ENCODE measurements at places on chromosomes 3 and 15. TPM values are rescaled to one million over a fixed set of nuclear protein-coding genes. Genes with fewer than 3 reads are reported as not detected.

- no peak overlapping the region for H3K4me3 ChIP-seq
- H3K27ac ChIP-seq, result no peak overlapping the region
- H3K27me3 ChIP-seq, result peaks cover 11% of the 10 kb centered on the region
Observed at GRCh38 chr15:96732704-96733103, 402.2 kb downstream of the NR2F2 start.

DNA sequence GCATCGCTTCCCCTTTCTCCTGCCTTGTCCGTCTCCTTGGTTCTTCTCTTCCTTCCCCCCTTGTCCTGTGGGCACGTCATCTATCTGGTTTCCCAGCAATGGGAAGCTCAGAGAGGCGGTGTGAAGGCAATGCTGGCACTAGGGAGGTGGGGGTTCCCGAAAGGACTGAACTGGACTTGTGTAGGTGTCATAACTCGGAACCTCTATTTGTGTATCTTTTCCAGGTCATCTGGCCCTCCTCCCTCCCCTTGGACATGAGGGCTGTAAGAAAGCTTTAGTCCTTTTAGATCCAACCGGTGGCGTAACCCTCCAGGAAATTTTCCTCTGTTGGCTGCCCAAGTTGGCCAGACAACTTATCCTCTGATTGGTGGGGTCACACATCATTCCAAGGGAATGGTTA, 231.5 kb upstream of the TLE3 start:
- no peak for DNase-seq
- H3K4me3 ChIP-seq, result no peak overlapping the region
- H3K36me3 ChIP-seq, result peaks cover 1% of the 10 kb centered on the region
- H3K27ac ChIP-seq, result no peak overlapping the region
- H3K4me1 ChIP-seq, result peaks cover 8% of the 10 kb centered on the region
- H3K27me3 ChIP-seq, result peaks cover 19% of the 10 kb centered on the region

DNA sequence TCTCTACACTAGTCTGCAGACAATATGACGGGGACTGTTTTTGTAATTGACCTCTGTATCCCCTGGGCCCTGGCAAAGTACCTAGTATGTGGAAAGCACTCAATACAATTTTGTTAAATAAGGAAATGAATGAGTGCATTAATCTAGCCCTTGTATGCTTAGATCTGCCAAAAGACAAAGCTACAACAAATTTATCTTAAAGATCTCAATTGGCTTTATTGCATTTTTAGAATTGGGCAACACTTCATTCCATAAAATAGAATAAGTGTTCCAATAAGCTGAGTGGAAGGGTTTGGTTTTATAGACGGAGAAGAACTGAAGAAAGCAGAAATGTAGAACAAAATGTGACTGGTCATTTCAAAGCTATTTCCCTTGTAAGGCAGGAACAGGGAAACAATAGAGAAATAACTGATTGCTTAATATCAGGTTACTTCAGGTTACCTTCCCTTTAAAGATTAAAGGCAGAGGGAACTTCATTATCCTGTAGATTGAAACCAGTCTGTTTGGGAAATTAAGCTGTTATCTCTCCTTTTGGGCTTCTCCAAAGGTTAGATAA, 108.3 kb upstream of the MME start:
- no peaks in the 10 kb centered on the region for H3K36me3 ChIP-seq
- H3K27ac ChIP-seq, result no peak overlapping the region
- no peaks in the 10 kb centered on the region for H3K27me3 ChIP-seq
- peaks cover 3% of the 10 kb centered on the region for H3K4me1 ChIP-seq
- no peak for DNase-seq

DNA sequence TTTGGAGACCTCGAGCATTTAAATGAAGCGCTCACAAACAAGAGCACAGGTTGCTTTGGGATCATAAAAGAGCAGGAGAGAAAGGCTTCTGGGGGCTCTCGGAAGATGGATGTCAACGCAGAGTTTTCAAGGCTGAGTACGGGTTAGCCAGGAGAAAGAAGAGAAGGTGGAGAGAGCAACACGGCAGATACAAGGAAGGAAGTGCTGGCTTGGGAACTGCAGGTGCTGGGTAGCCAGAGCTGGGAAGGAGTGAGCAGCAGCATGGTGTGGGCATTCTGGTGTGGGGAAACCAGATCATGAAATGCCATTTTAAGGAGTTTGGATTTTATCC, 580 bp upstream of the RUBCN start:
- no peaks in the 10 kb centered on the region for H3K27me3 ChIP-seq
- peaks cover 11% of the 10 kb centered on the region for H3K4me1 ChIP-seq
- H3K4me3 ChIP-seq, result peak overlapping the region; percentile 87
- no peaks in the 10 kb centered on the region for H3K36me3 ChIP-seq
- DNase-seq, result no peak
- peak overlapping the region; percentile 94 for H3K27ac ChIP-seq

- no peaks in the 10 kb centered on the region for H3K4me1 ChIP-seq
- H3K36me3 ChIP-seq, result no peaks in the 10 kb centered on the region
- no peak overlapping the region for H3K4me3 ChIP-seq
- H3K27me3 ChIP-seq, result no peaks in the 10 kb centered on the region
- no peak for DNase-seq
- H3K27ac ChIP-seq, result no peak overlapping the region
Observed at GRCh38 chr3:105233010-105233409, 133.7 kb upstream of the ALCAM start.

The GNAT1 gene
- total RNA-seq, result 0.91 TPM

DNA sequence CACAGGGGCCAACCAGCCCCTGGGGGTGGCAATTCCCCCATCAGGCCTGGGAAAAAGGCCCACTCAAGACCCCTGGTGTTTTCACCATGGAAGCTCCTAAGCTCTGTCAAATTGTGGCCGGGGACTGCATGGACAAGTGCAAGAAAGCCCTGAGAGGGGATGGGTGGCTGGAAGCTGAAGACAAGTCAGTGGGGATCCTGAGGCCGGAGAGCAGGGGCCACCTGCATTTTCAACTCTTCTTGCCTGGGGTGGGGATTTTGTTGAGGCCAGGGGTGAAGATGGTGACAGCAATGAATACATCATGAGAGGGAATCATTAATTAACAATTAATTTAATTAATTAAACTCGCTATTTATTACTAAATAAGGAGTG, 33.9 kb downstream of the FEM1B start:
- no peak for DNase-seq
- no peaks in the 10 kb centered on the region for H3K4me1 ChIP-seq
- H3K36me3 ChIP-seq, result no peaks in the 10 kb centered on the region
- H3K27ac ChIP-seq, result no peak overlapping the region
- H3K4me3 ChIP-seq, result no peak overlapping the region

GRCh38 chr3:14288833-14289451, 110.3 kb downstream of the LSM3 start:
- peaks cover 14% of the 10 kb centered on the region for H3K4me1 ChIP-seq
- peaks cover 13% of the 10 kb centered on the region for H3K27me3 ChIP-seq
- H3K36me3 ChIP-seq, result no peaks in the 10 kb centered on the region
- no peak for DNase-seq
- H3K27ac ChIP-seq, result no peak overlapping the region

DNA sequence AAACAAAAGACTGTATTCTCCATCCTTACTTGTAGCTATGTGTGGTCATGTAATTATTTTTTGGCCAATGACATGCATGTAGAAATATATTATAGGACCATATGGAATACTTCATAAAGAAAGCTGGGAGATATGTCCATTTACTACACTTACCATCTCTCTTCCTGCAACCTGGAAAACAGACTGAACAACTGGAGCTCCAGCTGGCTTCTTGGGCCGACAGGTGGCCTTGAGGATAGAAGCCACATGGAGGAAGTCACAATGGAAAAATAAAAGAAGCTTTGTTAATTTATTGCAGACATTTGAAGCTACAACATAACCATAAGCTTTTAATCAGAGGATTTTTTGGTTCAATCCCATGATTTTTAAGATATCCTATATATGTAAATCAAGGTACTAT, 167.9 kb upstream of the CBLB start:
- no peak overlapping the region for H3K4me3 ChIP-seq
- H3K36me3 ChIP-seq, result peaks cover 2% of the 10 kb centered on the region
- H3K4me1 ChIP-seq, result peaks cover 5% of the 10 kb centered on the region
- H3K27me3 ChIP-seq, result peaks cover 16% of the 10 kb centered on the region
- no peak for DNase-seq
- no peak overlapping the region for H3K27ac ChIP-seq

DNA sequence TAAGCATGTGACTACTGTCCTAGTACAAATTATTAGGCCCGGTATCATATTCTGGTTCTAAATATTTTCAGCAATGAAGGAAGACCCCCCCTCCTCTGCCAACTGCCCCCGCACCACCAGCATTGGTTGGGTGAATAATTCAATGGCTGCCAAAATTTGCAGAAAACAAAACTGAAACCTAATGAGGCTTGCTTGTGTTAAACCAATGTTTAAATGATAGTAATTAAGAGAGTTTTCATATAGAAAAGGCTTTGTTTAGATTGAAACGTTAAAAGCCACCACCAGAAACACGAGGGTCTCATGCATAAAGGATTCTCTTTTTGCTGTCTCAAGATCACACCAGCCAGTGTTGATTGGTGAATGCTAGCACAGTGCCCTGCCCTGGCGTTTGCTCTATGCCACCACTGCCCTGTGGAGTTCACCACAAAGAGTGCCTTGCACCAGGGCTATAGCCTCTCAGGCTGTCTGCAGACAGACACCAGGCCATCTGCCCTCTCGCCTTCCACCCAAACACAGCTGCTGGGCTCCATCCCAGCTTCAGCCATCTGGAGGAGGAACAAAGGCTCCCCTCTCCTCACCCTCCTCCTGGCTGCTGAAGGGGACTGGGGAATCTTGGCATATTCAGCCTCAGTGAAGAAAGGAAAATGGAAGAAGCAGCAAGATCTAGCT, 200.3 kb upstream of the PFN2 start:
- H3K27ac ChIP-seq, result no peak overlapping the region
- H3K4me3 ChIP-seq, result no peak overlapping the region
- H3K36me3 ChIP-seq, result no peaks in the 10 kb centered on the region
- H3K4me1 ChIP-seq, result no peaks in the 10 kb centered on the region

The GOLGA6D gene
- 0.13 TPM for total RNA-seq

The PLA2G4E gene
- total RNA-seq, result 0.09 TPM

- no peak overlapping the region for H3K4me3 ChIP-seq
- peaks cover 8% of the 10 kb centered on the region for H3K4me1 ChIP-seq
- peaks cover 56% of the 10 kb centered on the region for H3K27me3 ChIP-seq
- no peaks in the 10 kb centered on the region for H3K36me3 ChIP-seq
- no peak overlapping the region for H3K27ac ChIP-seq
- DNase-seq, result no peak
Observed at GRCh38 chr3:44055951-44056350, 185.7 kb upstream of the TOPAZ1 start.
